ENCODE measurements at places on chromosomes 11 and 22.

- DNase-seq = no peak
These were observed 107.5 kb upstream of the SORL1-AS1 start for GRCh38 chr11:121560236-121560635.

- DNase-seq = no peak
These were observed 130.1 kb upstream of the SYN3 start for GRCh38 chr22:33188326-33188725.

GRCh38 chr11:66987158-66987620, 12.1 kb downstream of the C11orf86 start:
- no peak for DNase-seq

DNA sequence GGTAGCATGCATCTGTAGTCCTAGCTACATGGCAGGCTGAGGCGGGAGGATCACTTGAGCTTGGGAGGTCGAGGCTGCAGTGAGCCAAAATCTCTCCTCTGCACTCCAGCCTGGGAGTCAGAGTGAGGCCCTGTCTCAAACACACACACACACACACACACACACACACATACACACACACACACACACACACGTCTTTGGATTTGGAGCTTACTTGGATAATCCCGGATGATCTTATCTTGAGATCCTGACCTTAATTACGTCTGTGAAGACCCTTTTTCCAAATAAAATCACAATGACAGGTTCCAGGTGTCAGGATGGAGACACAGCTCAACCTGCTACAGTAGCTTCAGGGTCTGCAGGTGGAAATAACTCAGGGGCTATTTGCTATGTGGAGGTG, 1.1 kb downstream of the UPB1 start:
- no peak for DNase-seq

- DNase-seq = no peak
These were observed 18.7 kb upstream of the PANX2 start for GRCh38 chr22:50151571-50152537.

- no peak for DNase-seq
These were observed 29.8 kb downstream of the TEAD1 start for GRCh38 chr11:12704049-12704448.

DNA sequence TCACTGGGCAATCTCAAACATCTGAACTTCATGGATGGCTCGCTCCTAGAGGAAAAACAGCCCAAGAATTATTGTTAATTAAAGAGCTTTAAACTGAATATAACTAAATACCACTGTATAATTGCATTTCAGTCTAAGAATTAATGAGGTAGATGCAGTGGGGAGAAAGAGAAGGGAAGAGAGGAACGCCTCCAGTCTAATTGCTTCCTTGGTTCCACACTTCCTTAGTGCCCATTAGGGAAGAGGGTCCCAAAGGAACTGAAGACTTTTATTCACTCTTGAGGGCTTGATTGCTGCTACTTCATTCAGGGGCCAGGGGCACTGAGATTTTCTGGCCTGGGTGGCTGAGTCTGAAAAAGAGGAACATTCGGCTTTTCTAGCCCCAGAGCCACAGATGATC, 11.8 kb upstream of the OR10G7 start:
- no peak for DNase-seq

- DNase-seq = no peak
These were observed 1.2 kb downstream of the UBE2L6 start for GRCh38 chr11:57566005-57566904.

GRCh38 chr11:33996498-33997454, 54.8 kb upstream of the CAPRIN1 start:
- peak; percentile 48 for DNase-seq

GRCh38 chr11:127110542-127110941, 110.0 kb upstream of the KIRREL3 start:
- DNase-seq = no peak

- no peak for DNase-seq
These were observed 663.2 kb downstream of the CNTN5 start for GRCh38 chr11:99683933-99684332.

DNA sequence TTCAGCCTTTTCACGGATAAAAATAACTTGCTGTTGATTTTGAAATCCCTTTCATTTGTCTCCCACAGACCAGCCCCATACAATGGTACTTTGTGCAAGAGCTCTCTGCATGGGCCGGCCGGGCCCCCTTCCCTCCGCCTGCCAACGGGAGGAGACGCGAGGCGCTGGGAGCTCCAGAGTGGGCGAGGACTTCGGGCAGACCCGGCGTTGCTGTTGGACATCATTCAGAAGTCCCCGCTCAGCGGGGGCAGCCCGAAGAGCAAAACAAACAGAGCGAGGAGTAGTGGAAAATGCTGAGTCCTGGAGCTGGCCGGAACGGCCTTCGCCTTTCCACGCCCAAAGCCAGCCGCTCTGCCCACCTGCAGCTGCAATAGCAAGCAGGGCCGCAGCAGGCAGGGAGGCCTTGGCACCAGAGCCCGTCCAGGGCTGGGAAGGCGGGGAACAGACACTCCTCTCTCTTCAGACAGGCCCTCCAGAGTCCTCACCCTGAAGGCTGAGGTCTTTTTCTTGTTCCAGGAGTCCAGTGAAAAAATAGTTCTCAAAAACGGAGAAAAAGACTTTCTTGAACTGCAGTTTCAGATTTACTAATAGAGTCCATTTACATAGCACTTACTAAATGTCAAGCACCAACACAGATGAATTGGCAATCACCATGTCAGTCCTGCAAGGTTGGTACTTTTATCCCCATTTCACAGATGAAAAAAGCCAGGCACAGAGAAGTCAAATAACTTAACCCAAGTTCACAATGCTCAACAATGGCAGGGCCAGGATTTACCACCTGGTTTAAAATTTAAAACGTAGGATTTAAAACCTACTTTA, 135.5 kb downstream of the ETS1 start:
- DNase-seq = no peak

GRCh38 chr22:19917389-19918138, 24.0 kb upstream of the COMT start:
- no peak for DNase-seq

- no peak for DNase-seq
These were observed 1.8 kb upstream of the GP1BB start for GRCh38 chr22:19721330-19722177.

DNA sequence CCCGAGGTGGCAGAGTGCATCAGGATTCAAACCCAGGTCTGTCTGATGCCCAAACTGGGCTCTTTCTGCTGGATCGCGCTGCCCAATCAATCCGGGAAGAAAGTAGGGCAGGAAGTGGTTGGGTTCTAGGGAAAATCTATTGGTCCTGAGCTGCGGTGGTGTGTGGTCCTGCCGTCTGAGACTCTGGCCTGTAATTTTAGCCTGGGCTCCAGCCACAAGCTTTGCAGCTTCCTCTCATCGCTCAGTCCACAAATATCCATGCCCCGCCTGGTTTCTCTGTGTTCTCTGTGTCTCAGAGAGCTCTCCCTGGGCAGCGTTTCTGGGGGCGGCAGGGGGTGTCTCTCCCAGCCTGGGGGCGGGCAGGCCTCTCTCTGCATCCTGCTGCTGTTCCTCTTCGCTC, 18.7 kb downstream of the CACNG2 start:
- no peak for DNase-seq

DNA sequence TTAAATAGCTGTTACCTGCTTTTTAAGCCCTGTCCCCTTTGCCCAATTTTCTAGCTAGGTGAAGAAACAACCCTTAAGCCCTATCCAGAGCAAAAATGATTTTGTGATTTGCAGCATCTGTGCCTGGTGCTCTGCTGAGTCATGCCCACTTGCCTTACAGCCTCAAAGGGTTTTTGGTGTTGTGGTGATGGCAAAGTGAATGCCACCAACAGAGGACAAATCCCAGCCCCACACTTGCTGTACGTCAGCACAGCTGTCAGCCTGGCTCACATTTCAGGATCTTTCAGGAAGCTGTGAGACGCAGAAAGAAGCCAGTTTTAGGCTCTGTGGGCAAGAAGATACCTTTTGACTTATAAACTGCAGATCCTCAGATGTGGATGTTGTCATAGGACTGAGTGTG, 401.7 kb downstream of the TENM4 start:
- DNase-seq = no peak

DNA sequence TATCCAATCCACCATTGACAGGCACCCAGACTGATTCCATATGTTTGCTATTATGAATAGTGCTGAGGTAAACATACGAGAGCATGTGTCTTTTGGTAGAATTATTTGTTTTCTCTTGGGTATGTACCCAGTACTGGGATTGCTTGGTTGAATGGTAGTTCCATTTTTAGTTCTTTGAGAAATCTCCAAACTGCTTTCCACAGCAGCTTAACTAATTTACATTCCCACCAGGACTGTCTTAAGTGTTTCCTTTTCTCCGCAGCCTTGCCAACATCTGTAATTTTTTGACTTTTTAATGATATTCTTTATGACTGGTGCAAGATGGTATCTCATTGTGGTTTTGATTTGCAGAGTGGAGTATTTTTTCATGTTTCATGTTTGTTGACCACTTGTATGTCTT, 8.3 kb downstream of the FDX1 start:
- no peak for DNase-seq

DNA sequence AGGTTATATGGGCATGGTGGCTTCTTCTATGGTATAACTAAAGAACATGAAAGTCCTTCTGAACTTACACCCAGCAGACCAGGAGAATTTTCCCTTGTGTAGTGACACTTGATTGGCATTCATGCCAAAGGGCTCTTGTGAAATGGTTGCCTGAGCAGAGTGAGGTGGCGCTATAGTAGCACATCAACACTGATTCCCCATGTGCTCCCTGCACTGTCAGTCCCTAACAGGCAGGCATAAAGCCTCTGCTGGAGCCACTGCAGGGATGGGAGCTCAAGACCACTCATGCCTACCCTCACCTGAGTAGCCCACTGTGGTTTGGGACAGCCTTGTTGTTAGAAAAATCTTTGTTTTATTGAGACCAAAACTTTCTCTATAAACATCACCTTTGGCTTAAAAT, 92.6 kb upstream of the LIN7C start:
- no peak for DNase-seq

- DNase-seq = no peak
These were observed 5.6 kb downstream of the DDB2 start for GRCh38 chr11:47220401-47220821.

DNA sequence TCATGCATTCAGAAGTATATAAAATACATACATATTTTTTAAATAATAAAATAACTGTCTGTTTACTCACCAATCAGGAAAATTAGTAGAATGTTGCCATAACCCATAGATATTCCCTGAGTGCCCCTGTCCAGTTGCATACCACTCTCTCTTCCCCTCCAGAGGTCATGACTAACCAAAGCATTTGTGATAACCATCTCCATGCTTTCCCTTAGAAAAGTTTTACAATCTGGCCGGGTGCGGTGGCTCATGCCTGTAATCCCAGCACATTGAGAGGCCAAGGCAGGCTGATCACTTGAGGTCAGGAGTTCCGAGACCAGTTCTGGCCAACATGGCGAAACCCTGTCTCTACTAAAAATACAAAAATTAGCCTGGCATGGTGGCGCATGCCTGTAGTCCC, 33.2 kb upstream of the LDHA start:
- no peak for DNase-seq

DNA sequence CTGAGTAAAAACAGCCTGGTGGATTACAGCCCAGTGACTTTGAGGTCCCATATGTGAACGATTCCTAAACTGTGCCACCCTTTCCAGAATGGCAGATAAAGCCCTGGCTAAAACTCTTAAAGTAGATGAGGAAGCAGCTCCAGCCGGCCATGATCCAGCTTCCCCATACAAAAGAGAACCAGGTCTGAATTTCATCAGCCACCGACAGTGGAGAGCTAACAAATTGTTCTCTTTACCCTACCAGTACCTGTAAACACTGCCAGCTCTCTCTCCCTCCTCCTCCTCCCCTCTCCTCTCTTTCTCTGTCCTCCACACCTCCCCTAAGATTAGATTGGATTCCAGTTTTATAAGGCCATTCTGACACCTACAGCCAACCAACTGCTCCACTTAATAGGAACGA, 176.9 kb downstream of the DSCAML1 start:
- DNase-seq = no peak

DNA sequence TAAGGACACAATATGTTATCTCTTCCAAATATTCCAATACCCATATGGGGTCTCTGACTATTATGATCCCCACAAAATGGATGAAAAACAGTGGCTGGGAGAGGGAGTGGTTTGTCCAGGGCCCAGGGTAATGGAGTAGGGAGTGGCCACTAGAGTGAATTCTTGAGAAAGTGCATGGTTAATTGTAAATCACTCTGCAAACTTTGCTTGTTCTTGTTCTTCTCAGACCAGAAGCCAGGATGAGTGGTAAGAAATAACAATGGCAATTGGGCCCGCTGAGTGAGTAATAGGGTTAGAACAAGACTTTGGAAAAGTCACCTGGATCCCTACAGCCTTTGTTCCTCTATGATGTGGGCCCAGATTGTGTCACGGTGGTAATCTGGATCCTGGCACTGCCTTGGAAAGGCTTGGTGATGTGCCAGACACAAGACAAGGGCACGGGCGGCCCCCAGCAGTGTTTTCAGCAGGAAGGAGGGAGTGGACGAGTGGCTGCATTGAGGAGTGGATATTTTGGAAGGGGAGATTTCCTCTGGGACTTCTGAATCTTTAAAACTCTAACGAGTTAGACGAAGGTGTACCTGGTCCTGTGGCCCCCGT, 18.2 kb upstream of the KIRREL3 start:
- DNase-seq = no peak

GRCh38 chr22:32680277-32680676, 121.2 kb upstream of the TIMP3 start:
- no peak for DNase-seq

DNA sequence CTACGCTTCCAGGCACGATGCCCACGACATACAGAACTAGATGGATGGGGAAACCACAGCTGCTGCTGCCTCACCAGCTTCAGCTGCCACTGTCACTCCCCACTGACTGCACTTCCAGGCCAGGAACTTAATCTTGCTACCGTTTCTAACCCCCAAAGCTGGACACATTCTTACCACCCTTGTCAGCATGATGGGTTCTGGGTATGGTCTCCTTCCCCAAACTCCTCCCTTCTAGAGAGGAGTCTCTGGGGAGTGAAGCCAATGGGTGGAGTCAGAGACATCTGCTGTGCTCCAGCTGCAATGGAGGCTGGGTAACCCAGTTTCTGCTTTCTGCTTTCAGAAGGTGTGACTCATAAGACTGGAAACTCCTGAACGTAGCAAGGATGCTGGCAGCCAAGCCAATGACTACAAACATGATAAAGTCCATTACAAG, 87.0 kb upstream of the THY1 start:
- DNase-seq = no peak

DNA sequence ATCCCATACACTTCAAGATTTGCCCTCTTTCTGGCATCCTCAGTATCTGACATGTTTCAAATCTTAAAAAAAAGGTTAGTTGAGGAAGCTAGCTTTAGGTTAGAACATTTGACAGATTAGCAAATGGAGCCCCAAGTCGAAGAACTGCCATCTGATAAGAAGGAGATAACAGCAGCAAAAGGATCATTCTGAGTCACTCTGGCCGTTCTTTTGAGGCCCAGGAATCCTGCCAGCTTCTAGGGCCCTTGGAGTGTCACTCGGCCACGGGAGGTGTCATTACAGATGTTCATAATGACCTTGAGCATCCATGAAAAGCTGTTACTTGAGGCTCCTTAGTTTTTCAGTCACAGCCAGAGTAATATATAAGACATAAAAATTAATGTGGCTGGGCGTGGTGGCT, 132.1 kb upstream of the RASSF10 start:
- DNase-seq = no peak

Data from stimulated activated CD8-positive, alpha-beta memory T cell treated with anti-CD3 and anti-CD28 coated beads, Interleukin-7, amount 100 ng/mL, for 1 hour (primary cell).